HCT116 (cell line): ENCODE measurements at places on chromosomes 16 and 17.

- DNase-seq: no peak
These were observed 21.2 kb downstream of the PEMT start for GRCh38 chr17:17570140-17570797.

GRCh38 chr16:86222547-86222946 is 287.8 kb upstream of the FOXF1 start:
- no peak for DNase-seq

DNA sequence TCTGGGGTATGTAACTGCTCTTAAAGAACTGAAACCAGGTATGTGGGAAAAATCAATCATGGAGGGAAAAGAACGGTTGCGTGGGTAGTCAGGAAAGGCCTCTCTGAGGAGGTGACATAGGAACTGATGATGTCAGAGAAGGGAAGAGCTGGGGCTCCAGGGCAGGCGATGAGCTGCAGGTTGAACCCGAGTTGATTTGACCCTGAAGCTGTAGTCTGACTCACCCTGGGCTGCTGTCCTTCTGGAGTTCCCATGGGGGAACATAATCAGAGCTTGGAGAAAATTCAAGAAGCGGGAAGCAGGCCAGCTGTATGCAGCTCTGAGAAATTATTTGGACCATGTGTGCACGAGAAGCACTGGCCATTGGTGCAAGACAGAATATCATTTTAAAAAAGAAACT is 16.7 kb downstream of the SLC6A2 start:
- DNase-seq: no peak

GRCh38 chr16:4266372-4266771 is 6.5 kb downstream of the TFAP4 start:
- peak; percentile 49 for DNase-seq

DNA sequence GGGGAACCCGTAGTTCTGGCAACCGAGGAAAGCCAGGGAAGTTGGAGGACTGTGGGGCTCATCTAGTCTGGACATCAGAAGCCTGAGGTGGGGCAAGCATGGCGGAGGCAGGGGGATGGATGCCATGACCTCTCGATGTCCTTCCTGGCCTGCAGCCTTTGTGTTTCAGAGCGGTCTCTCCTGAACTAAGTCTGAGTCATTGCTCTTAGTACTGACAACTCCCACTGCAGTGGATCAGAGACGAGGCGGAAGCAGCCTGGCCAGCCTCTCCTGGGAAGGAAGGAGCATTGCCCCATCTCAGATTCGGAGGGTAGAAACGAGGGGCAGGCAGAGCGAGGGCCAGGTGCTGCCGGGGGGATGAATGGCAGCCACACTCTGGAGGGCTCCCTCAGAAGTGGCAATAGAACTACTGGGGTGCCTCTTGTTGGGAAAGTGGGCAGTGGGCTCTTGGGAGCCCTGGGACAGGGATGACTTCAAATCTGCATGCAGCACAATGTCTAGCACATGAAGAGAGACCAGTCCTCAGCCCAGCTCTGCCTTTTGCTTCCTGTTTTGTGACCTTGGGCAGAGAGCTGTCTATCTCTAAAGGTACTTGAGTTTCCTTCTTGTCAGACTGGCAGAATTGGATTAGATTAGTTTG is 3.6 kb upstream of the STAC2 start:
- DNase-seq: no peak

GRCh38 chr17:63561819-63562218 is 11.5 kb downstream of the DCAF7 start:
- DNase-seq: no peak

- peak; percentile 7 for DNase-seq
These were observed 116.0 kb downstream of the SNX29 start for GRCh38 chr16:12092544-12092921.

GRCh38 chr16:23955088-23955487 is 119.3 kb downstream of the PRKCB start:
- DNase-seq: no peak

- no peak for DNase-seq
These were observed 510.2 kb downstream of the WWOX start for GRCh38 chr16:78609402-78610274.

GRCh38 chr17:49508866-49509587 is 13.9 kb downstream of the NGFR start:
- no peak for DNase-seq

DNA sequence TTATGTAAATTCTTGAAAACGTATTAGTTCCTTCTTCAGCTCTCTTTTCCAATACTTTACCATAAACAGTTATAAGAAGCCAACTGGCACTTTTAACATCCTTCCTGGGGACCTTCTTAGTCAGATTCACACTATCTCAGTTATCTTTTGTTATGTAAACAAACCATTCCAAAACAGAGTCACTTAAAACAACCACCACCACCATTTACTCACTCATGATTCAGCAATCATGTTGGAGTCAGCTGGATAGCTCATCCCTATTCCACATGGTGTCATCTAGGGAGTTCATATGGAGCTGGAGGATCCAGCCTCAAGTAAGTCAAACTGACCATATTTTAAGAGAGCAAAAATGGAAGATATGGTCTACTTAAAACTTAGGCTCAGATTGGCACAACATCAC is 240.3 kb upstream of the IRX3 start:
- no peak for DNase-seq

DNA sequence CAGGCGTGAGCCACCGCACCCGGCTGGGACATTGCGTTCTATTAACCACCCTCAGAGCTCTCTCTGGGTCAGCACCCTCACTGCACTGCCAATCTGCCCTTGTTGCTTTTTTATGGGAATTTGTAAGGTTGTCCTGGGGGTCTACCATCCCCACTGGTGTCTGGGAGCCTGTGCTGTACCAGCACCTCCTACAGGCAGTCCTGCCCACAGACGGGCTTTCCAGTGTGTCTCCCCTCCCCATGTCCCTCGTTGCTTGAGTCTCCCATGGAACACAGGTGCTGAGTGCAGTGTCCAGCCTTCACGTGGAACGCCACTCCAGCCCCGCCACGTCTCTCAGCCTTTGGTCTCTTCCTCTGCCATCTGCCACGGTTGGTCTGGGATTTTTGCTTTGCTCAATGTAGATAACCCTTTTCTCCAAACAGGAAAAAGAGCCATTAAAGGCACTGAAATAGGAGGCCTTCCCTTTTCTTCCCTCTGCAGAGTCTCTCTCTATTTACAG is 68.0 kb upstream of the CBX4 start:
- no peak for DNase-seq

DNA sequence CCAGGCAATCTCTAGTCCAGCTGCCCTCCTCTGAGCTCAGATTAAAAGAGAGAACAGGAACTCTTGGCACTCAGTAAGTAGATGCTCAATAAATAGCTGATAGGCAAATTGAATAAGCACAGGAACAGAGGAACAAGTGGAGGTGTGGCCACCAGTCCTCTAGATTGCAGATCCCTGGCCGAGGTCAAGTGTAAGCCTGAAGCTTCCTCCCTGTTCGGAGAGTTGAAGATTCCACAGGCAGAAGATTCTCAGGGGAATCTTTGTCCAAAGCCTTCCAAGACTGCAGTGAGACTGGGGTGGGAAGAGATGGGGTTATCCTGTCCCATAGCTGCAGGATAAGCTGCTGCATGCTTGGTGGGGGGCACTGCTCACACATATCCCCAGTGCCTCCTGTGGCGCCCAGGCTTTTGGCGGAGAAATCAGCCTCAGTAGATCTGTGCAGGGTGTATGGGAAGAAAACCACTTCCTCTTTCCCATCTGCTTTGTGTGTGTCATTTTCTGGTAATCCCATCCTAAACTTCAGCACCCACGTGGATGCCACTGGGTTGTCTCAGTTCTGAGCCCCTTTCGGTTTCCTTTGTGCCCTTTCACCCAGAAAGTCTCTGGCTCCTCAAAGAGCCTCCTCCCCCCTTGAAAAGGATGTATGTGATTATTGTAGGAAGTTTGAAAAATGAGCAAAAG is 12.1 kb downstream of the CD300A start:
- DNase-seq: no peak

- DNase-seq: no peak
These were observed 20.3 kb downstream of the CLUH start for GRCh38 chr17:2691069-2691871.

GRCh38 chr16:77496934-77497333 is 62.1 kb upstream of the ADAMTS18 start:
- no peak for DNase-seq

GRCh38 chr17:44602390-44602789 is 45.1 kb downstream of the FZD2 start:
- DNase-seq: no peak

- DNase-seq: no peak
These were observed 5.0 kb upstream of the CETP start for GRCh38 chr16:56956756-56957155.

- DNase-seq: no peak
These were observed 4.1 kb downstream of the CRISPLD2 start for GRCh38 chr16:84823926-84824325.

DNA sequence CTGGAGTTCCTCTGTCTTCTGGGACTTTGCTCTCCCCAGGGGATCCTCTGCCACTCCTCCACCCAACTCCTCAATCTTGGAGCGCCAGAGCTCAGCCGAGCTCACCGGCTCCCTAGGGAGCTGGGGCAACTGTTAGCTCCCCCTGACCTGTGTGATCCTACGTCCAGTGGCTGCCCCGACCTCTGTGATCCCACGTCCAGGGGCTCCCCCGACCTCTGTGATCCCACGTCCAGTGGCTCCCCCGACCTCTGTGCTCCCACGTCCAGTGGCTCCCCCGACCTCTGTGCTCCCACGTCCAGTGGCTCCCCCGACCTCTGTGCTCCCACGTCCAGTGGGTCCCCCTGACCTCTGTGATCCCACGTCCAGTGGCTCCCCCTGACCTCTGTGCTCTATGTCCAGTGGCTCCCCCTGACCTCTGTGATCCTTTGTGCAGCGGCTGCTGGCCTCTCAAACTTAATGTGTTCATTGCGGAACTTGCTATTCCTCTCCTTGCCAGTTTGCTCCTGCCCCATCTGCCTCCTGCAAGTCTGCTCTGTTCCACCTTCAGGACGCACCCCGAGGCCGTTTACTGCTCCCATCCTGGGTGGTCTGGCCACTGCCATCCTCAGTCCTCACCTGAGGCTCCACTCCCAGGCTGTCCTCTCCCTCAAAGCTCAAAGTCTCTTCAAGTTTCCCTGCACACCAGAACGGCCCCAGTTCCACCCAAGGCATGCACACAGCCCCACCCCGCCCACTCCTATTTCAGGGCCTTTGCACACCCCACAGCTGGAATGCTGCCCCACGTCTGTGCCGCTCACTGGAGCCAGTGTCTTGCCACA is 2.8 kb downstream of the VPS9D1 start:
- no peak for DNase-seq

DNA sequence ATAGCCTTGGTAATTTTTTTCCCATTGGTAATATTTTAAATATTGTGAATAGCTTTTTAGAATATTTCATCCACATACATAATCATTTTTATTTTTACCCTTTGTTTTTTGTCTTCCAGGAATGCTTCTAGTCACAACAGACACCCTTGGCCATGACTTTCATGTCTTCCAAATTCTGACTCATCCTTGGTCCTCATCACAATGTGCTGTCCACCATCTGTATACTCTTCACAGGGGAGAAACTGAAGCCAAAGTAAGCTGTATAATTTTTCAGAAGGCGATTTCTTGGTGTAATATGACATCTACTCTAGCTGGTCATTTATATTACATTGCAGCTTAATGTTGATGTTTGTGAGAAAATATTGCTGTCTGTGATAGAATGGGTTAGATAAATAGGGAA is 269.4 kb downstream of the BCAS3 start:
- no peak for DNase-seq

DNA sequence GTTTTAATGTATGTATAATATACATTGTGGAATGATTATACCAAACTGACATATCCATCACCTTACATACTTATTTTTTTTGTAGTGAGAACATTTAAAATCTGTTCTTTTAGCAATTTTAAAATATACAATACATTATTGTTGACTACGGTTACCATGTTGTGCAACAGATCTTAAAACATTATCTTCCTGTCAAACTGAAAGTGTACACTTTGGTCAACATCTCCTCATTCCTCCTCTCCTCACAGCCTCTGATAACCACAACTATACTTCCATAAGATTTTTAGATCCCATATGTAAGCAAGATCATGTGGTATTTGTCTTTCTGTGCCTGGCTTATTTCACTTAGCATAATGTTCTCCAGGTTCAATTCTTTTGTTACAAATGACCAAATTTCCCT is 7.5 kb upstream of the DNAJA2 start:
- DNase-seq: no peak

GRCh38 chr17:69147460-69147859 is 5.8 kb upstream of the ABCA6 start:
- no peak for DNase-seq

- DNase-seq: no peak
These were observed 96.5 kb upstream of the ASIC2 start for GRCh38 chr17:33389504-33390135.

DNA sequence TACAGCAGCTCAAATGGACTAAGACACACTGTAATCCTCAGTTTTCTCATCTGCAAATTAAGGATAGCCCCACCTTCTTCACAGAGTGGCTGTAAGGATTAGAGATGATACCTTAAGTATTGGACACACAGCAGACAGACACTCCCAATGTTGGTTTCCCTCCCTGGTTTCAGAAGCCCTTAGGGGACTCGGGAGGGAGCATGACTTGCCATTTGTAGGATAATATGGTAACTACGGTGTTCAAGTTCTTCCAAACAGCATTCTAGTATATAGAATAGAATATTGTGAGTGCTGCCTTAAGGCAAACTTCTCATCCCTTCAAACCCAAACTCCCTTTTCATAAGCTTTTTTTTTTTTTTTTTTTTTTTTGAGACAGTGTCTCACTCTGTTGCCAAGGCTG is 101.9 kb downstream of the COPRS start:
- no peak for DNase-seq

DNA sequence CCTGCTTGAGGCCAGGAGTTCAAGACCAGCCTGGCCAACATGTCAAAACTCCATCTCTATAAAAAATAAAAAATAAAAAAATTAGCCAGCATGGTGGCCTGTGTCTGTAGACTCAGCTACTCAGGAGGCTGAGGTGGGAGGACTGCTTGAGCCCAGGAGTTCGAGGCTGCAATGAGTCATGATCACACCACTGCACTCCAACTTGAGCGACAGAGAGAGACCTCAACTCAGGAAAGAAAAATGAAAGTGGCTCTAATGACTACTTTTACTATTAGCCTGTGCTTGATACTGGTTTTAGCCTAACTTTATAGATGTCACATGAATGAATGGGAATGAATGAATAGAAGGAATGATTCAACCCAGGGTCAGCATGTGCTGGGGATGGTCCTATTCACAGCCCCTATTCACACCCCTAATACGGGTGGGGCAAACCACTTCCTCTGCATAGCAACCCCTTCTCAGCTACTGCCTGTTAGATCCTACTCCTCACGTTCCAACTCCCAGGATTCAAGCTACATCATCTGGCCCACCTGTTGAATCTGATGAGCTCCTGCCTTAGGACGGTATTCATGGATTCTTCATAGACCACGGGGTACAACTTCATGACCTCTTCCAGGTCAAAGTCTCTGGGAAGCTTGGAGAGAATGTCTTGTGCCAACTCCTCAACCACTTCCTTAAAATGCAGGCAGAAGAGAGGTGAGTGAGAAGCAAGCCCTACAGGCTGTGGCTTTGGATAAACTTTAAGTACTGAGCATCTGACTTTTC is 40.5 kb downstream of the LYRM1 start:
- no peak for DNase-seq

DNA sequence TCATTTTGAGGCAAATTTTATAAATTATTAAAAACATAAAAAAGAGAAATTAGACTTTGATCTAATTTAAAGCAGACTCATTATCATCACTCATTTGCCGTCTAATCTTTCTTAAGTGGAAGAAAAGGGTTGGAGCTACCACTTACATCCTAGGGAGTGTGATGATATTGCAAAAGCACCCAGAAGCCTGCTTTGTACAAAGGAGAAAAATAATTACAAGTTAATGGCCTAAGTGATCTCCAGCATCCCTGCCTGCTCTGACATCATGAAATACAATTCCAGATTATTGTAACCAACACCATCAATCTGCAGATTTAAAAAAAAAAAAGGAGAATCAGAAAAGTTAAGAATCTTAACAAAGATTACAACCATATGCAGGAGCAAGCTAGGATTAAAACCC is 260.2 kb downstream of the GRIN2A start:
- DNase-seq: no peak
